ENCODE measurements at places on chromosomes 13 and 19. TPM values are rescaled to one million over a fixed set of nuclear protein-coding genes. Genes with fewer than 3 reads are reported as not detected.

The RGL3 gene
- total RNA-seq, result 0.98 TPM

The PALM3 gene
- 2.1 TPM for total RNA-seq

The ZNF135 gene
- total RNA-seq, result not detected

The NKG7 gene
- not detected for total RNA-seq

The ACTL9 gene
- total RNA-seq, result not detected

The PDE4C gene
- total RNA-seq, result 0.48 TPM

The ERFL gene
- 0.37 TPM for total RNA-seq

The RBM26 gene
- 20.0 TPM for total RNA-seq

The ARHGAP35 gene
- 22.0 TPM for total RNA-seq

The NKPD1 gene
- total RNA-seq, result 0.56 TPM

The RNF113B gene
- not detected for total RNA-seq

The SMIM24 gene
- 0.89 TPM for total RNA-seq

The LILRA1 gene
- not detected for total RNA-seq

The CKAP2 gene
- 28.6 TPM for total RNA-seq

The SPART gene
- 24.6 TPM for total RNA-seq

The LYPD5 gene
- total RNA-seq, result 0.32 TPM

The STARD13 gene
- total RNA-seq, result 6.0 TPM

The DCT gene
- not detected for total RNA-seq

The GADD45GIP1 gene
- 50.5 TPM for total RNA-seq

The ZNF83 gene
- total RNA-seq, result 0.08 TPM

Measured in A549 treated with dexamethasone at 1 μM for 4 hours (cell line).